ENCODE measurements at places on chromosomes 3 and 15.
A peak's percentile ranks its signal among the peaks of the same experiment; 100 is the strongest.

DNA sequence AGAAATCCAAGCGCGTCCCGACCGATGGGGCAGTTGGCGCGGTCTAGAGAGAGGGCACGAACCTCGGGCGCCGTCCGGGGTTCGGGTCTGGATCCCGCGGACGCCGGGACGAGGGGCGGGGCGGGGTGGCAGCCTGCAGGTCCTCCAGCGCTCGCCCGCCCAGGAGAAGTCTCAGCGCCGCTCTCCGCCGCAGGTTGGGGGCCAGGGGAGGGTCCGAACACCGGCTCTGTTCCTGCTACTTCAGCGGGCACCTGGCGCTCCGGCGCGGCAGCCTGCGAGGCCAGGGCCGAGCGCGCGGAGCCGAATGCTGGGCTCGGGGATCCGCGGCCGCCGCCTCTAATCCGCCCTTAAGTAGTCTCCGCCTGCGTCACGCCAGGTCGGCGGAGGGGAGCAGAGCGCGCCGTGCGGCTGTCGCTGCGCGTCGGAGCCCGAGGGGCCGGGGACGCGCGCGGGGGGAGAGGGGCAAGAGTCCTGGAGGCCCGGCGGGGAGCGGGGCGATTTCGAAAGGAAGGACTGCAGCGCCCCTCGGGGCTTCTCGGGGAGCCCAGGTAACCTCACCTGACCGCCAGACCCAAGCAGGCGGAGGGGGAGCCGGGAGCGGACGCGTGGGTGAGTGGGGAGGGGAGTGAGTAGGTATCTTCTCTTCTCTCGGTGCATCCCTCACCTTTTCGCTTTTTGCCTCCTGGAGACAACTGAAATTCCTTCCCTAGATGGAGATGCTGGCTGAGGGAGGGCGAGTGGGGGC lies at the start of gene GJD2:
Gene GJD2 (minus strand): TSS at position 325 of the 745 bp plus-strand sequence. CDS start 510 bp downstream, outside the sequence.
- no peak for DNase-seq

DNA sequence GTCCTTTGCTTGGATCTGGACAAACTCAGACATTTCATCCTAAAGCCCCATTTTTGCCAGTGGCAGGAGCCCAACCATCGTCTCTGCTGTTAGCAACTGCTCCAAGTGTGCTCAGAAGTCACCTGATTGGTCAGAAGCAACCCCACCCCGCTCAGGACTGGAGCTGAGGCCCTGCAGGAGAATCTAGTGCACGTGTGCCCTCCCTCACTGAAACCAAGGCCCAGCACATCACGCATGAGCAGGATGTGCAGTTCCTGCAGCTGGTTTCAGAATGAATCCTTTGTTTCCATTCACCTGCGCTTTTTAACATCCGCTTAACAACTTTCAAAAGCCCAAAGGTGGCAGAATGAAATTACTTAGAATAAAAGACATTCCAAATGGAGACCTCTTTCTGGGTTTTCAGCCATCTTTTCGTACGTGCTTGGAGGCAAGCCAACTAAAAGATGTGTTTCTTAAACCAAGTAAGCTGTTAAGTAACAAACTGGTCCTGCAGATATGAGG lies 81.2 kb downstream of the SRGAP3 start:
- DNase-seq, result no peak

DNA sequence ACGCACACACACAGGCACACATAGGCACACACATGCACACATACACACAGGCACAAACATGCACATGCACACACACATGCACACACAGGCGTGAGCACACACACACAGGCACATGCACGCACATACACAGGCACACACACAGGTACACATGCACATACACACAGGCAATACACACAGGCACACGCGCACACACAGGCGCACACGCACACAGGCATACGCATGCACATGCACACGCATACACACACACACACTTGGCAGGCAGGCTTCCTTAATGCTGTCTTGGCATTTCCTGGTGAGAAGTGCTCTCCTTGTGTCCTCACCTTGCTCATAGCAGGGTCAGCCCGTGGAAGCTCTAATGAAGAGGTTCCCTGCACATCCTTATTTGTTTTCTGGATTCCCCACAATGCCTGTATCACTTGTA lies 8.4 kb upstream of the SLCO2A1 start:
- no peak for DNase-seq

DNA sequence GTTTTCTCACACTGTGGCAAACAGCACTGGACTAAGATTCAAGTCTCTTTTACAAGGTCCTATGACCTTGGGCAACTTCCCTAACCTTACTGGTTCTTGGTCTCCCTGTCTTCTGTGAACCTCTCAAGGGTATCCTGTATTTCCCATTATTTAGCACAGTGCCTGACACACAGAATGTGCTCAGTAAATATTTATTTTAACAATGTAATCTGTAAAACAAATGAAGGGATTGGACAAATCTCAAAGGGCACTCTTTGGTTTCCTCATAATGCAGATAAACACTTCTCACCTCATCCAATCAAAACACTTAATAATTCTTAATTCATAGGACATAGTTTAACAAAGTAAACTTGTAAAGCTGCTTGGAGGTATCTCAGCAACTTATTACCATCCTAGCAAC lies 12.8 kb downstream of the NUDT16 start:
- no peak for DNase-seq

GRCh38 chr15:99238849-99239248 lies 10.5 kb downstream of the TTC23 start:
- no peak for DNase-seq

DNA sequence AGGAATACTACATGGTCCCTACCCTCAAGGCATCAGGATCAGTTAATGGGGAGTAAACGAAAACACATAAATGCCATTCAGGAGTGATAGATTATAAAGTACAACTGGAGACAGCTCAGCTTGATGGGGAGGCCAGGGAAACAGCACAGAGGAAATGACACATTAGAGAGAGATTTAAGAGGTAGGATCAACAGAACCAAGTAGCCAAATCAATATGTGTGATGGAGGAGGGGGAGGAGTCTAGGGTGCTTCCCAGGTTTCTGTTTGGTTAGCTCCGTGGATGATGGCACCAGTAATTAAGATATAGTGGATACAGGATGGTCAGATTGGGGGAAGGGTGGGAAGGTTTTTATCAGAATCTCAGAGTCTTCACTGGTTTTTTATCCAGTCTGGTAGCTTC lies 229.5 kb upstream of the ROPN1 start:
- no peak for DNase-seq

DNA sequence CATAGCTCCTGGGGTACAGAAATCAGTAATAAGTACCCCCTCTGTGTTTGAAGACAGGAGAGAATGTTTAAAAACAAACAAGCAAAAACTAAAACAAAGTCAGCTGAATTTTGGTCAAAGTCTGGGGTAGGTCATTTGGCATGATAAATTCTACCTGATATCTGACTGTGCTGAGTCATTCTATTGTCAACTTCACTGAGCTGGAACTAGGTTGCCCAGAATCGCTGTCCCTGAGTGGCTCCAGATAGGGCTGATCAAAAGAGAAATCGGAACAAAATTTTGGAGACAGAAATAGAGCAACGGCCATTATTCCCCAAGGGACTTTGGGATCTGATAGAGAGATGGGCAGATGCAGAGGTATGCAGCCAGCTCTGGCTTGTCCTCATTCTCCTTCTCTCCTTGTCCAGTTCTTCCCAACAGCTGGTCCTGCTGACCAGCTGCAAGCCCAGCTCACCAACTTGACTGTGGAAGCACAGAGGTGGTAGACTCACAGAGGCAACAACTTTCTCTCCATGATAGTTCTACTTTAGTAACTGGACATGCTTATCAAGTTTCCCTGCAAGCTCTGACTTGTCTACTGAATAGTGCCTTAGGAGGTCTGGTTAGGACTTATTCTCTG lies 57.3 kb upstream of the MYRIP start:
- no peak for DNase-seq

- peak; percentile 90 for DNase-seq
Observed at GRCh38 chr3:18098960-18099587, 326.1 kb downstream of the SATB1 start.

DNA sequence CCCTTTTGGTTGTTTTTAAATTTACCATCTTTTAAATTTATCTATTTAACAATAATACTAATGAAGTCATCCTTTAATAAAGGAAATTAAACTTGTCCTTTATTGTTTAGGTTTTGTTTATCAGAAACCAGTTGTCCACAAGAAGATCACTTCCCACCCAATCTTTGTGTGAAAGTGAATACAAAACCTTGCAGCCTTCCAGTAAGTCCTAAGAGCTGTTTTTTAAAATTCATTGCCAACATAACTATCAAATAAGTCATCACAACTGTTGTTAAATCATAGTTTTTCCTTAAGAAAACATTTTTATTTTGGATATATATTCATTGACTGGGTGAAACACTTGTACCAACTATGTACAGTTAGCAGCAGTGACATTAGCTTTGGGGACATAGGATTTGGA lies 59.4 kb downstream of the CALML4 start:
- no peak for DNase-seq

DNA sequence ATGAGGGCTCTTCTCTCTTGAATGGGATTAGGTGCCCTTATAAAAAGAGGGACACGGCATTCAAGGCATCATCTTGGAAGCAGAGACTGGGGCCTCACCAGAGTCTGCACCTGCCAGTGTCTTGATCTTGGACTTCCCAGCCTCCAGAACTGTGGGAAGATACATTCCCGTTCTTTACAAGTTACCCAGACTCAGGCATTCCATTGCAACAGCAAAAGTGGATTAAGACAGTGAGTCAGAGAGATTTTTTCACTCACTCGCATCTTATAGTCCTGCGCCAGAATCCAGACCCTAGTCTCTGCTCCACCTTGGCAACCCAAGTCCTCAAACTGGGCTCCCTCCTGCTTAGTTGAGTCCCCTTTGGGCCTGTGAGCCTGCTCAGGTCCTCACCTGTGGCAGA lies 2.7 kb downstream of the LCTL start:
- DNase-seq, result no peak

DNA sequence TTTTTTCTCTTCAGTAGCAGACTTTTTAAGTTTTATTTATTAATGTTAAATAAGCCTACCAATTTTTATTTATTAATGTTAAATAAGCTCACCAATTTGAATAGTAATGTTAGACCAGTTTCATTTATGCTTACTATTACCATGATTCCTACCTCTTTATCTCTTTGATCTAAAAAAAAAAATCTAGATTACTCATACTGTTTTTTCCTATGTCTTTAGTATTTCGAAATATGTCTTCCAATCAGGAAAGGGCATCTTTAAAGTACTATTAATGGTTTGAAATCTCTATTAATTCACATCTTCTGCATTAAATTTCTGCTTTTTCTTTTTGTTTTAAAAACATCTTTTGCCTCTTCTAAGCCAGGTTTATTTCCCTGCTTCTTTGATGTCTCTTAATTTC lies 27.5 kb upstream of the MAPKBP1 start:
- no peak for DNase-seq

- peak; percentile 92 for DNase-seq
Observed at GRCh38 chr3:31472479-31473390, 60.0 kb upstream of the STT3B start.
